ENCODE measurements at places on chromosomes 1 and 21. TPM values are rescaled to one million over a fixed set of nuclear protein-coding genes. Genes with fewer than 3 reads are reported as not detected.

GRCh38 chr1:226575739-226576378 is 27.3 kb downstream of the STUM start:
- H3K27me3 ChIP-seq = peaks cover 3% of the 10 kb centered on the region
- H3K4me1 ChIP-seq = no peaks in the 10 kb centered on the region

- H3K4me3 ChIP-seq = no peak overlapping the region
- no peak for DNase-seq
- H3K4me1 ChIP-seq = peaks cover 6% of the 10 kb centered on the region
- peaks cover 3% of the 10 kb centered on the region for H3K27me3 ChIP-seq
Measured at GRCh38 chr1:204366759-204367158, 7.0 kb upstream of the PLEKHA6 start.

- peaks cover 56% of the 10 kb centered on the region for H3K36me3 ChIP-seq
Measured at GRCh38 chr1:93107395-93107794, 28.3 kb downstream of the MTF2 start.

DNA sequence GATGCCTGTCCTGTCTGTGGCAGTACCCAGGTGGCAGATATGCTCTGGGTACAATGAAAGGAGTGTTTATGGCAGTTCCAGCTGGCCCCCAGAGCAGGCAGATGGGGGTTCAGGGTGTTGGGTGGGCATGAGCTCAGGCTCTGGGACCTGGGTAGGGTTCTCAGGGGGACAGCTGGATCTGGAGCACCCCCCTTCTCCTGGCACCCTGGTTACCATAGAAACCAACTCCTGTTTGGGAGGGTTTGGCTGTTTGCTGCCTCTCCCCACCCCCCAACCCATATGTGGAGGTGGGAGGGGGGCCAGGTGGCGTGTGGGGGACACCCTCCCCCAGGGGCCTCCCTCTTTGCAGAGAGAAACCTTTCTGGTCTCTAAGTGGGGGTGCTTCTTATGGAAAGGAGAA is 7.1 kb downstream of the FOXO6 start:
- no peaks in the 10 kb centered on the region for H3K36me3 ChIP-seq
- no peak overlapping the region for H3K27ac ChIP-seq
- no peak for DNase-seq
- H3K4me1 ChIP-seq = no peaks in the 10 kb centered on the region
- H3K4me3 ChIP-seq = no peak overlapping the region
- peaks cover 44% of the 10 kb centered on the region for H3K27me3 ChIP-seq

BACE2 gene
- total RNA-seq = 5.1 TPM

RGS7 gene
- not detected for total RNA-seq

All from activated naive CD8-positive, alpha-beta T cell treated with anti-CD3 and anti-CD28 coated beads, Interleukin-2, amount 10 ng/mL, durations not matched to agents 7 days and 5 days (primary cell).